ENCODE measurements at places on chromosomes 4 and X.
A peak's percentile ranks its signal among the peaks of the same experiment; 100 is the strongest.

DNA sequence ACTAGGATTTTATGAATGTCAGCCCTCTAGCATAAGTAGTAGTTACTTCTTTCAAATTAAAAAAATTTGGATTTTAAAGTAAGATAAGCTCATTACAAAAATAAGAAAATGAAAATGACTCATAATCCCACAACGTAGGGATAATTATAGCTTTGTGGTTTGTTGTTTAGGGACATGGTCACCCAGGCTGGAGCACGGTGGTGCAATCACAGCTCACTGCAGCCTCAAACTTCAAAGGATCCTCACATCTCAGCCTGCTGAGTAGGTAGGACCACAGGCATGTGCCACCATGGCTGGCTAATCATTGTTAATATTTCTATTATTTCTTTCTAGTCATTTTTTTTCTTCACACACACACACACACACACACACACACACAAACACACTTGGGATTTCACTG, 57.6 kb downstream of the PLAC1 start:
- no peak for DNase-seq

GRCh38 chrX:13153796-13154195, 109.4 kb upstream of the FAM9C start:
- DNase-seq = peak; percentile 30

DNA sequence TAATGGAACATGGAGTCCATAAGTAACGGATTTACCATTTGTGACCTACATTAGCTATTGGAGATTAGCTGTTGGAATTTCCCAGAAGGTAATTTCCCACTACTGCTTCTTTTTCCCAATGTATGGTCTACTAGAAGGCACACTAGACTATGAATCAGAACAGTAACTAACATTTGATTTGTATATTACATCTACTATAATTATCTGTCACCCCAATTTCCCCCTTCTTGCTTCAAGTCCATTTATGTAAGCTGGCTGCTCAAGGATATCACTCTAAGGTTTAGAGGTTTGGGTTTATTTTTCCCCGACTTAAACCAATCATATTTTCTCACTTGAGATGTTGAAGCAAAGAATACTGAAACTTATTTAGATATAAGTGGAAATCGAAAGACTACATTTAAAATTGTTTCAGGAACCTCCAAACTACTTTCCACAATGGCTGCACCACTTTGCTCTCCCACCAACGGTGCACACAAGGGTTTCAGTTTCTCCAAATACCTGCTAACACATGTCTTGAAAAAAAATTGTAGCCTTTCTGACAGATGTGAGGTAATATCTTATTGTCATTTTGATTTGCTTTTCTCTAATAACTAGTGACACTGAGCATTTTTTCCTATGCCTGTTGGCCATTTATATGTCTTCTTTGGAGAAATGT, 33.3 kb upstream of the H2AZ1 start:
- no peak for DNase-seq

DNA sequence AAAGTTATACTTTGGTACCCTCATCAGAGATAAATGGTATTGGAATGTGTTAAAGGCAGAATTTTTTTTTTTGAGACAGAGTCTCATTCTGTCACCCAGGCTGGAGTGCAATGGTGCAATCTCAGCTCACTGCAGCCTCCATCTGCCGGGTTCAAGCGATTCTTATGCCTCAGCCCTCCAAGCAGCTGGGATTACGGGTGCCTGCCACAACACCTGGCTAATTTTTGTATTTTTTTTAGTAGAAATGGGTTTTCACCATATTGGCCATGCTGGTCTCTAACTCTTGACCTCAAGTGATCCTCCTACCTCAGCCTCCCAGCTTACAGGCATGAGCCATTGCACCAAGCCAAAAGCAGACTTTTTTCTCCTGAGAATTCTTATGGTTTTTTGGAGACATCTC, 11.4 kb upstream of the RELL1 start:
- no peak for DNase-seq

DNA sequence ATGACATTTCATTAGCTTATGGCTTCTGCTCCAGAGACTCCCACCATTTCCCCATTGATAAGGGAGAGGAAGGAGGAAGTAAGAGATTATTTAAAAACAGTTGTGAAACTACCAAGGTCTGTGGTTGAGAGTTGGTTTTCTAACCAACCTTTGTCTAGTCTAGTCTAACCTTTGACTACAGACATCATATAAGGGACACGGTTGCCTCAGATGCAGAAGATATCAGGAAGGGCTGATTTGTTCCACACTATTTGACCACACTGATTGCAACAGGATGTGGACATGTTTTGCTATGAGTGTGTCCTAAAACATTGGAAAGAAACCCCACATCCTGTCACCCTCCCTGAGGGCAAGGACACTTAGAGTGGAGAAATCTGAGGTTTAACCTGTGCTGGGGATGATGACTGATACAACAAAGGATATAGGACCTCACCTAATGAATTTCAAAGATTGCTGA, 53.0 kb downstream of the COQ2 start:
- DNase-seq = peak; percentile 70

GRCh38 chr4:186134257-186134656, 29.8 kb downstream of the FAM149A start:
- peak; percentile 47 for DNase-seq

Data from inflammatory macrophage treated with lipopolysaccharide for 1 hour (primary cell).